ENCODE measurements at places on chromosomes 7 and 10.

GRCh38 chr7:144820552-144820951, 15.3 kb downstream of the TPK1 start:
- DNase-seq = no peak

DNA sequence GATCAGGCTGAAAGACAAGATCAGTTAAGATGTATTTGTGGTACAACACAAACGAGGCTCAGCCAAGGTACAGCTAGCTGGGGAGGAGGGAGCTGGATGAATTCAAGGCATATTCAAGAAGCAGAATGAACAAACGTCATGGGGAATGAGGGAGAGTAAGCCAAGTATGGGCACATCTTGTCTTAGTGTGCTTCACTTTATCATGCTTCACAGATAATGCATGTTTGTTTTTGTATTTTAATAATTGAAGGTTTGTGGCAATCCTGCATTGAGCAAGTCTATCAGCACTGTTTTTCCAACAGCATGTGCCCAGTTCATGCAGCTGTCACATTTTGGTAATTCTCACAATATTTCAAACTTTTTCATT, 135.4 kb downstream of the HIBADH start:
- DNase-seq = no peak

- DNase-seq = no peak
Observed at GRCh38 chr7:131488361-131488760, 68.1 kb downstream of the PODXL start.

- no peak for DNase-seq
Observed at GRCh38 chr10:102280397-102281101, 35.2 kb downstream of the GBF1 start.

DNA sequence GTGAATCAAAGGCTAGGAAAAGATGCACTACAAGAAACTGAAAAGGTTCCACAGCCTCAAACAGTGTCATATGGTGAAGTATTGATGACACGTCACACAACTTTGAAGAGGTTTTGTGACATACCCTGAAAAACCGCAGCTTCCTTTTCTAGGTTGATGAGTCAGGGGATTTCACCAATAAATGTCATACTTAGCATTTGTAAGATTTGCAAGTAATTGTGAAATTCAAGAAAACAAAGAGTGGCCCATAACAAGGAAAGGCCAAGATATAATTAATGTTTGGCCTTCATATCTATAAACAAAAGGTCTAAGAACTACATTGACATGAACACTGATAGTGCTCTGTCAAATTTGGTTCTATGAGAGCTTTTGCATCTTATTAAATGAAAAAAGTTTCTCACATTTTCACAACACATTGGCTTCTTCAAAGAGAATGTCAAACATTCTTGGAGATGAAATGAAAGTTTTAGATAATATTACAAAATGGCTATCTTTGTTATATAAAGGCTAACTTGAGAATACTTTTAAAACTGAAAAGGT, 62.0 kb upstream of the NAMPT start:
- DNase-seq = no peak

DNA sequence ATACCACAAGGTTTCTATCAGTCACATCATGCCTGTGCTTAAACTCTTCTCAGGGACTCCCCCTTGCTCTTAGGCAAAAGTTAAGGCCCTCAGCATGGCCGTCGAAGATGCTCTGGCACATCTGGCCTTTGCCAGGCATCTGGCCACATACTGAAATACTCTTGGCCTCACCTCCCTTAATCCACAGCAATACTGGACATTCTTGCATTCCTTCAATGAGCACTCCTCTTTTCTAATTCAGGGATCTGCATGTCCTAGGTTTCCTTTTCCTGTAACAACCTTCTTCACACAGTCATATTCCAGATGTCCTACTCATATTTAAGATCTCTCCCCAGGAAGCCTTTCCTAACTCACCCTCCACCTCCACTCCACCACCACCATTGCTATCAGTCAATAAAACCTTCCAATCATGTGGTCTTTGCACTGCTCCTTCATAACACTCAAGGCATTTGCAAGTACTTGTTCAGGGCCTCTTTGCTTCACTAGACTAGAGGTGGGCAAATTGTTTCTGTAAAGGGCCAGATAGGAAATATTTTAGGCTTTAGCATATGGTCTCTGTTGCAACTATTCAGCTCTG, 216.6 kb downstream of the KCNMA1 start:
- DNase-seq = no peak

DNA sequence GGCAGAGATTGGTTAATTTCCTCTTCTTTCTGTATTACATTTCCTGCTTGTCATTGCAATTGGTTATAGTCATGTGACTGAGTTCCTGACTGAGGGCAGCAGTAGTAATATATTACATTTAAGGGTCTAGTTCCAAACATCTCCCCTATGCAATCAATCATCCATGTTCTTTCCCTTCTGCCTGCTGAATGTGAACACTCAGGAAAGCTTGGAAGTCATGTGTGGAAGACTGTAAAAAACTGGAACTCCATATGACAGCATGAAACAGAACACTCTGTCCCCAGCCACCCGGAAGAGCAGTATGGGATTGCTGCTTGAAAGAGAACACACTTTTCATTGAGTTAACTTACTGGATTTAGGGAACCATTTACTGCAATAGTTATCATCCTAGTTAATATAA, 459.7 kb upstream of the SEMA3A start:
- DNase-seq = no peak

- DNase-seq = peak; percentile 35
Observed at GRCh38 chr7:82810558-82811259, 352.0 kb downstream of the PCLO start.

- peak; percentile 6 for DNase-seq
Observed at GRCh38 chr10:104029521-104029860, 56.2 kb downstream of the COL17A1 start.

DNA sequence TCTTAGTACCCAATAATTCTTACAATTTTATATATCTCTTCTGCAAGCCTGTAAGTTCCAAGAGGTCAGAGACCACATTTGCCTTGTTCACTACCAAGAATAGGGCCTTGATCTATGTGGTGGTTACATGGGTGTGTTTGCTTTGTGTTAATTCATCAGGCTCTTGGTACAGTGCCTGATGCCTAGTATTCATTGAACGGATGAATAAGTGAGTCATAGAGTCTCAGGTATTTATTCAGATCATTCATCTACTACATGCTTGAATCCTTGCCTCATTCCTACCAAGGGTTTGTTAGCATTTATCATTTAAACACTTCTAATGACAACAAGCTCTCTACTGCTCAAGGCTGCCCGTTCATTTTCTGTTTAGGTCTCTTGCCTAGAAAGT, 11.3 kb upstream of the SGPL1 start:
- DNase-seq = no peak

Measured in forelimb muscle (tissue), 1 donor.